ENCODE measurements at places on chromosomes 5 and 9.

DNA sequence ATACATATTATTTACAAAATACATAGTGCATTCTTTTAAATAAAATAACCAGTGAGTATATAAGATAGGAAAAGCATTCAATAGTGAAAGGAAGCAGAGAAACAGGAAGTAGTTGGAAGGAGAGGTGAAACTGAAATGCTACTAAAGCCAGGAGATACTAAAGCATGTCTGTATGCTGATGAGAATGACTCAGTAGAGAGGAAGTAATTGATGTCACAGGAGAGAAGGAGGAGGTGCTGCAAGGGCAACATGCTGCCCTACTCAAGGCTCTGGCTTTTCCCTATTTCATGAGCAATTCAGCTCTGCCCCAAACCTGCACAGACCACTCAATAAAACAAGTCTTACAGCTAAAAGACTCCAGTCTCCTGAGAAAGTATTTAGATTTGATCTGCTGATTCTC is 108.5 kb upstream of the TXNDC8 start:
- no peak for DNase-seq

DNA sequence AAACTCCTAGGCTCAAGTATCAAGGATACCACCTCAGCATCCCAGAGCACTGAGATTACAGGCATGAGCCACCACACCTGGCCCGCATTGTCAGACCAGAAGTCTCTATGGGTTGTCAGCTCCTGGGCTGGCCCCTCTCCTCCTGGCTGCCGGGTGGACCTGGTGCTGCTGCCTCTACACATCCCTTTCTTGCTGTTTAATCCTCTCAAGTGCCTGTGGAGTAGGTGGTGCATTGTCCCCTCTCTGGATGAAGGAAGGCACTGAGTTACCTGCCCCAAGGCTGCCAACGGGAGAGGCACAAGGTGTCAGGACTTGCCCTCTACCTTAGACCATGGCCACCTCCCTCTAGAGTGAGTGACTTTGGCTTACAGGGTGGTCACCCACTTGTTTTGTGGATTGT is 37.4 kb downstream of the PHF2 start:
- no peak for DNase-seq

DNA sequence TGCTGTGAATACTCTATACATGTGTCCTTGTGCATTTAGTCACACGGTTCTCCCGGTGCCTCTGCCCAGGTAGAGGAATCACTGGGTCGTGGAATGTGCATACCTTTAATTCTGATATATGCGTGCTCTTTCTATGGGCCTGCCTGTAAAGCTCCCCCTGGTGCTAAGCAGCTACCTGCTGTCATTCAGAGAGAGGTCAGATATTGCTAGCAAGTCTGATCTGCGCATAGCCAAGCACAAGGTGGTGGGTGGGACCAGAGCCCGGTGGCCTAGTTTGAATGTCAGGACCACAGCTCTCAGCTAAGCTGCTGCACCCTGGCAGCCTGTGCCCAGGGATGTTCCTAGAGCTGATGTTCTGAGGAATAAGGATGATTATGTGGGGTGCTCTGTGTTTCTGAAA is 33.4 kb downstream of the TJP2 start:
- DNase-seq: no peak

GRCh38 chr9:37676411-37676830 is 25.7 kb downstream of the FRMPD1 start:
- DNase-seq: peak; percentile 62

DNA sequence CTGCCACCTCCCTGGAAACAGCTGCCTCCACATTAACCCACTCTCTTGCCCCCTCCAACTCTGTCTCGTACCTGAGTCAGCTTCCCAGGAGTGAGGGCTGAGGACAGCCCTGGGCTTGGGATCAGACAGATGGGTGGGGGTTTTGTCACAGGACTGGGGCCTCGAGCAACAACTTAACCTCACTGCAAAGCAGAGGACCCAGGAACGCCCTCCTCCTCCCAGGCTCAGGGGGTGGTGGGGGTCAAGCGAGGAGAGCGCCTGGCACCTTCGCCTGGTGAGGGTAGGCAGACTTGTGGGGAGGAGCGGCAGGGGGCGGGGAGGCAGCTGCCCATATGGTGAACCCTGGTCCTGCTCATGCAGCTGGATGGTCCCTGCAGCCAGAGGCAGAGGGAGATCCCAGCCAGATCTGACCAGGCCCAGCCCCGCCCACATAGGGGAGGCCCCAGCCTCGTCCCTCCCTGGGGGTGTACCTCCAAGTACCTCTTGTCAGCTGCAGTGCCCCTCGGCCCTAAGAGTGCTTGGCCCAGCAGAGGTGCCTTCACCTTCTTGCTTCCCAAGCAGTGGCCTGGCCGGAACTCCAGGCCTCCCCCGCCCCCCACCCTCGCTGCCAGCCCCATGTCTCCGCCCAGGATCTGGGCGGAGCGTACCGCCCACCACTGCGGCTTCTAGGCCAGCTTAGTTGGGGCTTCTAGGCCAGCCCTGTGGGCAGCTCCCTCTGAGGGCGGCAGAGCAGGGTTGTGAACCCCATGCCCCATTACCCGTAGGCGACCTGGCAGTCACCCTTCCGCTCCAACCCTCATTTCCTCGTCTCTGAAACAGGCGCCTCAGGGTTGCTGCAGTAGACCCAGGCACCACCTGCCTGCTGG is at the start of gene SARDH:
TSS of gene SARDH (minus strand) at position 579 of the 866 bp plus-strand sequence. CDS start 4,179 bp downstream, outside the sequence.
- no peak for DNase-seq

GRCh38 chr5:160486573-160486972 is 64.9 kb downstream of the PTTG1 start:
- no peak for DNase-seq

GRCh38 chr9:85898332-85898731 is 42.6 kb upstream of the NAA35 start:
- no peak for DNase-seq

DNA sequence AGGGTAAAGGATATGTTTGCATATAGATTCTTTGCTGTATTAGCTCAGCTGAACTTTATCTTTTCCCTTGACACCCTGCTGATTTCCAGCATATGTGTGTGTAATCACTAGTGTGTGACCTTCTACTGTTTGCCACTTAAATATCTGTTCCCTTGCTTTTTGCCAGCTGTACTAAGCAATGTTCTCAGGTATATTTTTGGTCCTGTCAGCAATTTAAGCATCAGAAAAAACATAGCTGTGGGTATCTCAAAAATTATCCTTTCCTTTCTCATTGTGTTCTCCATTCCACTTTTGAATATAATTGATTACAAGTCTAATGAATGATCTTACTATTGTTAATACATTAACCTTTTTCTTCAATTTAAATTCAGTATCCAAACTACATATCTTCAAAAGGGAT is 59.2 kb upstream of the CDH10 start:
- DNase-seq: no peak

DNA sequence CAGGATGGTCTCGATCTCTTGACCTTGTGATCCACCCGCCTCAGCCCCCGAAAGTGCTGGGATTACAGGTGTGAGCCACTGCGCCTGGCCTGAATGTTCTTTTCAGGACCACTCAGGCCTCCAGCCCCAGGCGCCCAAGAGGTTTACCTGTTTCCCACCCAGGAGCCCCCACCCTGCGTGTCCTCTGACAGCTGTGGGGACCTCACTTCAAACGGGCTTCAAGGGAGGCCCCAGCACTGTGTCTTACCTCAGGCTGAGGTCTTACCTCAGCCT is 19.1 kb upstream of the SLC6A19 start:
- no peak for DNase-seq

- DNase-seq: no peak
These were observed 141.2 kb upstream of the SLC28A3 start for GRCh38 chr9:84481636-84482218.

- no peak for DNase-seq
These were observed 14.9 kb downstream of the SPAAR start for GRCh38 chr9:35923927-35924763.
